ENCODE measurements at places on chromosomes 11 and 22.

DNA sequence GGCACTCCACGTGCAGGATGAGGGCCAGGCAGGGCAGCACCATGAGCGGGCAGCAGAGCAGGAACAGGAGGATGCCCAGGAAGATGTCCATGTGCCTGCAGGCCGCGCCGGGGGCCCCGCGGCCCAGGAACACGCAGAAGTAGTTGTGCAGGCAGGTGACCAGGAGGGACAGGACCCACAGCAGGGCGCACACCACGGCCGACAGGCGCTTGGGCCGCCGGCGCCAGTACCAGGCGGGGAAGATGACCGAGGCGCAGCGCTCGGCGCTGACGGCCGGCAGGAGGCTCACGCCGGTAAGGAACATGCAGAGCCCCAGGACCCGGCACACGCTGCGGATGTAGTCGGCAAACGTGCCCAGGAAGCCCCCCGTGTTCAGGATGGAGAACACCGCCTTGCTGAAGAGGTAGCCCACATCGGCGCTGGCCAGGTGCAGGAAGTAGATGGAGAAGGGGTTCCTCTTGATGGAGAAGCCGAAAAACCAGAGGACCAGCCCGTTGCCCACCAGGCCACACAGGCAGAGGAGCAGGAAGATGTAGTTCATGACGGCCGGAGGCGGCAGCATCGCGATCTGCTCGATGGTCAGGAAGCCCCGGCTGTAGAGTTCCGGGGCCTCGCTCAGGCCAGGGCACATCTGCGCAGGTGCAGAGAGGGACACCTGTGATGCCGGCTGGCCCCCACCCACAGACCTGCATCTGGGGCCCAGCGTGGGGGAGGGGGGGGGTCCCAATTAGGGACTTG, 7.2 kb downstream of the MRGPRF start:
- DNase-seq, result no peak

DNA sequence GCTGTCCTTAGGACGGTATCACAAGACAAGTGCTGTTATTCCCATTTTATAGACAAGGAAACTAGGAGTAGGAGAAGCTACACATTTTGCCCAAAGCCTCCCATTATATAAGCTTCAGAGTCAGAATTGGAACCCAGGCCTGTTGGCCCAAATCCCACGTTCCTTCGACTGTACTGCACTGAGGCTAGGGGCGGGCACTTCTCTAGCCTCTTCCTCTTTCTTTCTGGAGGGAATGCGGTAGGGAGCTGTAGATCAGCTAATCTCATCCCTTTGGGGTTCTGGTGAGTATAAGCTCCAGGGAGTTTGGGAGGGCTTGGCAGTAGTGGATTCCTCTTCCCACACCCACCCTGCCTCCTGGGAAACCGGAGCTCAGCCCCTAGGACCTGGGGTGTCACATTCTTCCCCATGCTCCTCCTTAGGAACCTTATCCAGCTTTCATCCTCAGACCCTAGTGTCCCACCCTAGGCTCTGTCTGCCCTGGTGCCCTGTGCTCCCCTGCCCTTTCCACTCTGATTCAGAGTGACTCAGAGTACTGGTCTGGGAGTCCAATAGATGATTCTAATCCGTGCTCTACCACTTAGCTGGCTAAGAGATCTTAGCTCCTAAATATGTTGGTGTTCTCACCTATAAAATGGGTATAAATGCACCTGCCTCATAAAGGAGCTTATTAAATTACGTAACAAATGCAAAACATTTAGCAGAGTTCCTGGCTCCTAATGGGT, 29.3 kb downstream of the PHLDB1 start:
- no peak for DNase-seq

DNA sequence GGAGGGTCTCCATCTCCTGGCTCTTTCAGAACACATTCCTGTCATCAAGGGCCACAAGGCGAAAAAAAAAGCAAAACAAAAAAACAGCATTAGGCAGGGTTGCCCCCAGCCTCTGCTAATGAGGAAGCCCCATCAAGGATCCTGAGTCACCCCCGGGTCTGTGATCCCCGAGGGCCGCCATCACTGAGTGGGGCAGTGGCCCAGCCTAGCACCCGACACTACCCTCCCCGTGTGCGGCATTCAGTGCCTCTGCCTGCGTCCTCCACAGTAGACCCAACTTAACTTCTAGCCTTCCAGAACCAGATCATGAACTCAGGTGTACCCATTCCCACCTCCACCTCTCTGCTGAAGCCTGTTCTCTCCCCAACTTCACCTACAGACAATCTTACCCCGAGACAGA, 6.6 kb upstream of the CDC42EP1 start:
- DNase-seq, result no peak

GRCh38 chr11:46263120-46263519, 14.3 kb upstream of the CREB3L1 start:
- DNase-seq, result no peak

GRCh38 chr11:43691806-43692205, 11.3 kb downstream of the HSD17B12 start:
- no peak for DNase-seq

- no peak for DNase-seq
These were observed 123.3 kb upstream of the TBCEL start for GRCh38 chr11:120900643-120901042.

DNA sequence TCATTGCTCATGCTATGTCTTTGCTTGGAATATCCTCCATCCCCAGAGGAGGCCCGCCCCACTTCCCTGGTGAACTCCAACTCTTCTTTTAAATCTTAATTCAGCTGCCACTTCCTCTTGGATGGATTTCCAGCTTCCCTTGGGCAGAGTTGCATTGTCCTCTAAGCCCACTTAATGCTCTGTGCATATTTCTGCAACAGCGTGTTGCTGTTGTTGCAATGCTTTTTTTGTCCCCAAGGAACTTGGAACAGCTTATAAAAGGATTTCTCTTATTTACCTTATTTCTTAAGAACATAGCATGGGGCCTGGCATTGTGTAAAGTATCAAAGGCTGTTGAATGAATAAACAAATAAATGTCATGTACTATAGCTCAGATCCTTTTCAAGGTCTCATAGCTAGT, 507.4 kb downstream of the METTL15 start:
- no peak for DNase-seq
